Cardiac muscle cell (in vitro differentiated cells and primary cell): ENCODE measurements at places on chromosomes 5 and 9.

- peaks cover 60% of the 10 kb centered on the region for H3K27me3 ChIP-seq
- peak overlapping the region; percentile 19 for H3K4me3 ChIP-seq
- no peaks in the 10 kb centered on the region for H3K36me3 ChIP-seq
- no peak overlapping the region for H3K27ac ChIP-seq
These were observed 572 bp downstream of the GNA14 start for GRCh38 chr9:77647267-77648233.

DNA sequence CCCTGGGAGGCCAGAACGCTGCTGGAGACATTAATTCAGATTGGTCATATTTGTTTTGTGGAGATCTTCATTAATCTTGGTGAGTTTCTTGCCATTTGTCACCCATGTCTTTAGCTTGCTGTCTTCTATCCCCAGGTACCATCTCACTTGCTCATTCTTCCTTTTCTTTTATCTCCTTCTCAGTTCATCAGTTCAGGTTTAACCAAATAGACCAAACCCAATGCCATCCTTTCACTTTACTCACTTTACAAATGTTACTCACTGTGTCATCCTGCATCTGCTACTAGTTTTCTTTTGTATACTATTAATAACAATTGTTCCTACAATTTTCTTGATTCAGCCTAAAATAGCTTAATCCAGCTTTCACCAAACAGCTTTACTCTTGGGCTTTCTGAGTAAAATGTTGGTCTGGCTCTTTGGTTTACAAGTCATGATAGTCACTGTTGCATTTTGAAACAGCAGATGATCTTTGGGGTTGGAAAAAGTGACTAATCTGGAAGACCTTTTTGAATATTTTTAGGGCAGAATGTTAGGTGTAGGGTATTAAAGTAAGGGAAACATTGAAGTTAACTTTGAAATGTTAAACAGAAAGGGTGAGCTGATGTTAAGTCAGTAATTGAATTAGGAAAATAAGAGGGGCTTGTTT is 246.9 kb downstream of the ZSWIM6 start:
- H3K4me3 ChIP-seq = no peak overlapping the region
- no peak for DNase-seq
- H3K27ac ChIP-seq = no peak overlapping the region
- no peaks in the 10 kb centered on the region for H3K4me1 ChIP-seq
- H3K36me3 ChIP-seq = no peaks in the 10 kb centered on the region

DNA sequence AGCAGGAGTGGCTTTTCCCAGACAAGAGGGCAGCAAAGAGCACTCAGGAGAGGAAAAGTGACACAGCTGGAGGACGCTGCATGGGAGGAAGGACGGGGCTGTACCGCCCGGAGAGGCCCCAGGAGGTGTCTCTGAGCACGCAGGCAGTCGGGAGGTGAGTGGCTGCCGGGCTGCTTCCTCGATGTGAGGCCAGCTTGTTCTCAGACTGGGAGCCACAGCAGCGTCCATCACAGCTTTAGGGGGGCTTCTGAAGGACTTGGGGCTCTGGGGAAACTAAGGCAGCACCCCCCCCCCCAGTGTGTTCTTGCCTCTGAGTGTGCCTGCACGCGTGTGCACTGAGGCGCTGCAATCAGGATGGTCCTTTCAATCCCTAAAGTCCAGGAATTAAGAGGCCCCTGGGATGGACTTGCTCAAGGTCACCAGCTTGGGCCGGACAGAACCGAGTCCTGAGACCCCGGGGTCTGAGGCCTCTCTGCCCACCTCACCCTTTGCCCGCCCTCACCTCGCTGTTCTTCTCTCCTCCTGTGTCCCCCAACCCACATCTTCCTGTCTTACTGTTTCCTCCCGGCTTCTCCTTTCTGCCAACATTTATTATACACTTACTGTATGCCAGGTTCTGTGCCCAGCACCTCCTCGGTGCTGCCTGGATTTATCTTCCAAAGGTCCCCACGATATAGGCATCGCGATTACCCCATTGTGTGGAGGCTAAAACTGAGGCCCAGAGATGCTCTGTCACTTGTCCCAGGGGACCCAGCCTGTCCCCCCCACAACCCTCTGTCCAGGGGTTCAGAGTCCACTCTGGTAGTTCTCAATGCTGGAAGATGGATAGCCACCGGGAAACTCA is 32.9 kb downstream of the FAM163B start:
- no peaks in the 10 kb centered on the region for H3K27me3 ChIP-seq
- no peak overlapping the region for H3K4me3 ChIP-seq
- DNase-seq = no peak
- H3K4me1 ChIP-seq = peaks cover 15% of the 10 kb centered on the region
- no peaks in the 10 kb centered on the region for H3K36me3 ChIP-seq

GRCh38 chr5:109953761-109954160 is 264.0 kb downstream of the MAN2A1 start:
- no peak for DNase-seq
- no peaks in the 10 kb centered on the region for H3K36me3 ChIP-seq
- peaks cover 90% of the 10 kb centered on the region for H3K27me3 ChIP-seq
- no peak overlapping the region for H3K4me3 ChIP-seq

DNA sequence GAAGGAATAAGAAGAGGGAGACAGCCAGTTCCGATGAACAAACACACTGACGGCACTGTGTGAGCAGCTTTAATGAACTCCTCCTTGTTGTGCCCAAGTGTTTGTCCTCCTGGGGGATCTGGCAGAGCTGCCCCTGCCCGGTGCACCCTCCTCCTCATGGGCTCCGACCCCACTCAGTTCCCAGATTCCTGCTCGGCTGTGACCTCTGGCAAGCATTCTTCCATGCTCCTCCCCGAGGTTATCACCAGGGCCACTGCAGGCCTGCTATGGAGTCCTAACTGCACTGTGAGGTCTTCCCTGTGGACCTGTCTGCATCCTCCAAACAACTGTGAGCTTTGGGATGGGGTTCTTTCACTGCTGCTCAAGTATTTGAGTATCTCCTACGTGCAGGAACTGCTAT is 142.2 kb downstream of the DCP2 start:
- H3K4me3 ChIP-seq = no peak overlapping the region
- H3K27ac ChIP-seq = peak overlapping the region; percentile 81
- no peaks in the 10 kb centered on the region for H3K36me3 ChIP-seq
- peaks cover 52% of the 10 kb centered on the region for H3K4me1 ChIP-seq

- H3K27me3 ChIP-seq = no peaks in the 10 kb centered on the region
- H3K27ac ChIP-seq = peak overlapping the region; percentile 92
- H3K4me1 ChIP-seq = peaks cover 9% of the 10 kb centered on the region
- peak; percentile 39 for DNase-seq
- H3K36me3 ChIP-seq = peaks cover 3% of the 10 kb centered on the region
These were observed 1.0 kb downstream of the LRRC8A start for GRCh38 chr9:128882677-128883603.

DNA sequence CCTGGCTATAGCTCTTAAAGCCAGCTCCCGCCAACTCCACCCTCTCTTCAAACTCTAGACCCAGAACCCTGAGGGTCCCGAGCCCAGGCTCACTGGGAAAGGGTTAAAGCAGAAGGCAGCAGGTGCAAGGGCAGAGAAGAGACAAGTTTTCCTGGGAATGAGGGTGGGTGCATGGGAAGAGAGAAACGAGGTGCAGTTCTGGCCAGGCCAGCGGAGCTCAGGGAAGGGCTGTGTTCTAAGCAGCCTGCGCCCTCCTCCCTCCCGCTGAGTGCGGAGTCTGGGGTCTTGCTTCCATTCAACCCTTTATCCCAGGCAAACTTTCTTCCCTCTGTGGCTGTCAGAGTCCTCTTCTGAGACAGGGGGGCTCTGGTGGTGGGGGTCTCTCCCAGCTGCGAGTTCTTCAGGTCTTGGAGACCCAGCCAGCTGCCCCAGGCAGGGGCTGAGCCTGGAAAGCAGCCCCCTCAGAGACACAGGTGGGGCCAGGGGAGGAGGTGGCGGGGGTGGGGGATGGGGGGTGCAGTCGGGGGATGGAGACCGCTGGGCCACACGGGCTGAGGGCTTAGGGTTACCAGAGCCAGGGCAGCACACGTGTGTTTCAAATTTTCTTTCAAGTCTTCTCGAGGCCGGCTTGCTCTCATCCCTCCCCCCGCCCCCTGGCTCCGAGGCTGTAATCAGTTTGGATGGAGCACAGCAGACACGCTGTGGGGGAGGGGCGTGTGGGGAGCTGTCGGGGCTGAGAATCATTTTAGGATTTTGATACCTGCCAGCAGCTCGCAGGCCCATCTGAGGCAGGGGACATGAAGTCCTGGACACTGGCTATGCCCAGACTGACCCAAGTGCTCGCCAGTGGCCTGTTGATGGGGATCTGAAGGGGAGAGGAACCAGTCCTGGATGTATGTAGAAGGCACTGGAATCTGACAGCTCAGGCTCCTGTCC is 169.6 kb upstream of the SMIM23 start:
- H3K27me3 ChIP-seq = no peaks in the 10 kb centered on the region
- H3K4me1 ChIP-seq = peaks cover 22% of the 10 kb centered on the region
- peak overlapping the region; percentile 24 for H3K27ac ChIP-seq
- H3K4me3 ChIP-seq = no peak overlapping the region
- H3K36me3 ChIP-seq = no peaks in the 10 kb centered on the region

GRCh38 chr5:56183506-56183905 is 49.6 kb downstream of the ANKRD55 start:
- no peak overlapping the region for H3K27ac ChIP-seq
- H3K4me1 ChIP-seq = no peaks in the 10 kb centered on the region
- no peak overlapping the region for H3K4me3 ChIP-seq
- H3K36me3 ChIP-seq = no peaks in the 10 kb centered on the region

- no peaks in the 10 kb centered on the region for H3K27me3 ChIP-seq
- DNase-seq = peak; percentile 54
- no peak overlapping the region for H3K4me3 ChIP-seq
- no peaks in the 10 kb centered on the region for H3K36me3 ChIP-seq
These were observed 58.2 kb downstream of the RICTOR start for GRCh38 chr5:39015743-39016586.

GRCh38 chr9:121292801-121293241 is 24.9 kb downstream of the GSN start:
- no peaks in the 10 kb centered on the region for H3K36me3 ChIP-seq
- no peak overlapping the region for H3K27ac ChIP-seq
- peaks cover 39% of the 10 kb centered on the region for H3K4me1 ChIP-seq
- no peak for DNase-seq
- H3K27me3 ChIP-seq = no peaks in the 10 kb centered on the region

DNA sequence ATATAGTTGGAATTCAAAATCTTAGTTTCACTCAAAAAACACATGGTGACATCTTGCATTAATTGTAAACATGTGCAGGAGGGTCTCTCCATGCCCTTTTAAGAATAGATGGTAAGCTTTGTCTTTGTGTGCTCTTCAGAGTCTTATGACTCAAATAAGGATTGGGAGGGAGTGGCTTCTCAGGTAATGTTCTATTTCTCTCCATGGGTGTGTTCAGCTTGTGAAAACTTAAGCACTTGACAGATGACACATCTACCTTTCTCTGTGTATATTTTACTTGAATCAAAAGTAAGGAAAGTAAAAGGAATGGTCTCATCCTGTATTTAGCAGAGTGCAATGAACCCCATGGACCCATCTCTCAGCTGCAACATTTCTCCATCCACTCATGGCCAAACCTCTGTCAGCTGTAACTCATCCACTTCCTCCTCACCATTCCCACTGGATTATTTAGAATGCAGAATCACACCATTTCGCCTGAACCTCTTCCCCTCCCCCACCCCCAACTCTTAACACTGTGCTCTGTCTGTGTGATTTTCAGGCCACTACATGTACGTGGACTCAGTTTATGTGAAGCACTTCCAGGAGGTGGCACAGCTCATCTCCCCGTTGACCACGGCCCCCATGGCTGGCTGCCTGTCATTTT is 82.1 kb downstream of the MAMDC2 start:
- no peaks in the 10 kb centered on the region for H3K36me3 ChIP-seq
- DNase-seq = no peak
- H3K27me3 ChIP-seq = no peaks in the 10 kb centered on the region
- no peak overlapping the region for H3K4me3 ChIP-seq

DNA sequence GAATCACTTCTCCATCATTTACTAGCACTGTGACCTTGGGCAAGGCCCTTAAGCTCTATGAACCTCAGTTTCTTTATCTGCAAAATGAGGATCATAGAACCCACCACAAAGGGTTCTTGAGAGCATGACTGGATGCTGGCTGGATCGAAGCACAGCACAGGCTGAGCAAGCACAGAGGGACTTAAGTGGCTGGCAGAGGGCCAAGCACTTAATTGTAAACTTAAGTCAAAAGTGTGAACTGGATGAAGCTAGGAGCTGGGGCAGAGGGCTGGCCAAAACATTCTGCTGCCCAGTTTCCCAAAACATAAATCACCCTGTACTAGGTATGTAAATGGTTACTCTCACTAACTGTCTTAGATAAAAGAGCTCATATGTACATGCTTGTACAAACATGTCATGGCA is 112.3 kb upstream of the WWC1 start:
- H3K4me3 ChIP-seq = no peak overlapping the region
- peak overlapping the region; percentile 40 for H3K27ac ChIP-seq
- H3K27me3 ChIP-seq = no peaks in the 10 kb centered on the region
- peaks cover 22% of the 10 kb centered on the region for H3K4me1 ChIP-seq
